ENCODE measurements at places on chromosomes 5 and 9.

- DNase-seq, result no peak
Measured at GRCh38 chr5:172815631-172816030, 18.4 kb upstream of the ERGIC1 start.

DNA sequence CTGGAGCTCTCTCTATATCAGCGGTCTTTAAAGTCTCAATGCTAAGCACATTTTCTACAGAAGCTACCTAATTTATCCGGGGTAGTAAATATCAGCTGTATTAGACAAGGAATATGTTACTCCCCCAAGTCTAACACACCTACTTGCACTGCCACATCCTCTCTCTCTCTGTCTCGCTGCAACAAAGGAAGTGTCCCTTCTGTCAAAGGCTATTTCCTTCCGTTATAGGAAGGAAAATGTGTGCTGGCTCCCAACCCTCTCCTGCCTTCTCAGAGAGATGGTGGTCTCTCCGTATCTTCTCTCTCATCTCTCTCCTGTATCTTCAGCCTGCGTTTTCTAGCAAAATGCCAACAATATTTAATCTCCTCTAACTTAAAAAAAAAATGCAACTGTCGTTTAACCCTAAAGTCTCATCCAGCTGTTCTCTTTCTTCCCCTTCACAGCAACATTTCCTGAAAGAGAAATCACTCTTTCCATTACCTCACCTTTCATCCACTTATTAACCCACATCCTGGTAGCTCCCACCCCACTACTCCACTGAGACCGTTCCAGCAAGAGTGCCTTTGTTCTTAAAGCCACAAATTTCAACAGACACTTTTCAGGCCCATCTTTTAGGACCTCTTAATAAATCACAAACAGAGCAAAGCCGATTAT lies 2.3 kb downstream of the TTF1 start:
- DNase-seq, result no peak

- no peak for DNase-seq
Measured at GRCh38 chr9:12817702-12818101, 42.9 kb downstream of the LURAP1L start.

DNA sequence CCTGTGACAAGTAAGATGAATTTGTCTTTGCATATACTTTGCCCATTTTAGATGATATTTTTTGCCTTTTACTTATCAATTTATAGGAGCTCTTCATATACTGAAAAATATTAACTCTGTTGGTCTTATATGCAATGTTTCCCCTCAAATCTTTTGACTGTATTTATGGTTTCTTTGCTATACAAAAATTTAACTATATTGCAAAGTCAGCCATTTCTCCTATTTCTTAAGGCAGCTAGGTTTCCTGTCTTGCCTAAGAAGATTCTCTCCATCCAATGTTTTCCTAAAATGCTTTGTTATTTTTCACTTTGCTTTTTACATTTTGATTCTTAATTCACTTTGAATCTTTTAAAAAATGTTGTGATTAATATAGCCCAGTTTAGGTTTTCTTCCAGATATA lies 273.1 kb downstream of the NSG2 start:
- DNase-seq, result no peak

DNA sequence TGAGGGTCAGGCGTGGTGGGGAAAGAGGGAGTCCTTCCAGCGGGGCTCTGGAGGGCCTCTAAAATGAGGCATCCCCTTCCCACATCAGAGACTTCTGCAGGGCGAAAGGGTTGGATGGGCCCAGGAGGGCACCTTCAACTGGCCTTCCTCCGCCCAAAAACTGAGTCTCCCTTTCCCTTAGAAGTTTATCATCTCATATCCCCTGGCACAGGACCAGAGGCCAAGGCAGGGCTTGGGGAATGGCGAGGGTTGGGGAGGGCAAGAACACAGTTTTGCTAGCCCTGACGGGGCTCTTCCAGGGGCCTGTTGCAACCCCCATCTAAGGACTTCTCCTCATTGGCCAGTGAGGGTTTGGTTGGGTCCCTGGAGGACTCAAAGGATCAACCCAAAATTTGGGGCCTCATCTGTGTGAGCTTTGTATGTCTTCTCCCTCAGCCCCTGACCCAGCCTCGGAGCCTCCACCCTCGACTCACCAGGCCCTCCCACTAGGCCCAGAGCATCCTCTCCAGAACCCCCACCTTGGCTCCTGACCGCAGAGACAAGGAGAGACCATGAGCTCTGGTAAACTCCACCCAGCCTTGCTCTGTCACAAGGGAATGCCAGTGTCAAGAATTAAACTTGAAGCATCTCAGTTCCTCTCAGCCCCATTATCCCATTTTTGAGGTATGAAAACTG lies 24.1 kb downstream of the AQP7 start:
- DNase-seq, result no peak
